ENCODE measurements at places on chromosomes 11 and 22. TPM values are rescaled to one million over a fixed set of nuclear protein-coding genes. Genes with fewer than 3 reads are reported as not detected.

DNA sequence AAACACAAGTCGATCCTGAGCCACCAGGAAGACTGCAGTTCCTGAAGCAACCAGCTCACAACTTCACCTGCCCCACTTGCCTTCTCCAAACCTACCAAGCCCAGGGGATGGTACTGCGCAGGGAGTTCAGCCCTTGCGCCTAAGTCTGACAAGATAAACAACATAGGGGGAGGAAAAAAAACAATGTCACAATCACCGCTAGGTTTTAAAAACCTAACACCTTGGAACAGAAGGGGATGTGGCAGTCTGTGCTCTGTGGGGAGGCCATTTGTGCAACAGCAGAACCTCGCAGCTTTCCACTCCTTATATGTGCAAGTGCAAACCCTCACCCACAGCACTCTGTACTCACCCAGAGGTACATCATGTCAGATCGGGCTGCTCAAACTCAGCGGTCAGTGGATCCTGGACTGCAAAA is 134.2 kb downstream of the RBFOX2 start:
- DNase-seq = no peak

DNA sequence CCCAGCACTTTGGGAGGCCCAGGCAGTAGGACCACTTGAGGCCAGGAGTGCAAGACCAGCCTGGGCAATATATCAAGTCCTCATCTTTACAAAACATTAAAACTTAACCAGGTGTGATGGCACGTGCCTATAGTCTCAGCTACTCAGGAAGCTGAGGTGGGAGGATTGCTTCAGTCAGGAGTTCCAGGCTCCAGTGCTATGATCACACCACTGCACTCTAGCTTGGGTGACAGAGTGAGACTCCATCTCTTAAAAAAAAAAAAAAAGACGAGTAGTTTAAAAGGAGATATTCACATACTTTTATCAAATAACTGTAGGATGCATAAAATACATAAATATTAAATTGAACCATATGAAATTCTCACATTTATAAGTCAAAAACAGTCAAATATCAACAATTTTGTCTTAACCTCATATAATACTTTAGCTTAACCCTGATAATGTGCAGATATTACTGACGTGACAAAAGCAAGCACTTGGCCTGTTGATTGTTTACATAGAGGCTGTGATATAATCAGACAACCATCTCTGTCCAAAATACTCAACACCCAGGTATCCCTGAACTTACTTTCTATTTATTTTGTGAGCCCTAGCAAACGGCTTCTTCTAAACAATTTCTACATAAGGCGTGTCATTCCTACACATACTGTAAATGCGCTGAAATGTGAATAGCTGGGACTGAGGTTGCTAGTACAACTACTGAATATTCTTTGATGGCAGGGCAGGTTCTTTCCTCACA is 57.0 kb downstream of the PRCP start:
- DNase-seq = no peak

- no peak for DNase-seq
These were observed 5.9 kb downstream of the GNG3 start for GRCh38 chr11:62713343-62713742.

- DNase-seq = no peak
These were observed 1.4 kb upstream of the C22orf39 start for GRCh38 chr22:19448739-19449421.

DNA sequence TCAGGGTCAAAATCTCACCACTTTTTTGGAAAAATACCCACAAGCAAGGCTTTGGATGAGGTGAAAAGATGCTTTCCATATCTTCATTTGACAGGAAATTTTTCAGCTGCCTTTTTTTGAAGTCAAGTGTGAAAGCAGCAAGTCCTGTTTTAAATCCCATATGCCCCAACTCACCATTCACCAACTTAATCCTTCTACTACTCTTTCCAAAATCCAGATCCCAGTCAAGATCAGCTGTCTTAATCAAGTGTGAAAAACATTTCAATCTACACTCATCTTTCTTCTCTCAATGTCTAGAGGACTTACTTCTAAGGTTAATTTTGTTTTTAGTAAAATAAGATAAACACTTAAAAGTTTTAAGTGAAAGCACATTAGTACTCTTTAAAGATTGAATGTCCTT is 128.4 kb upstream of the CEP126 start:
- DNase-seq = no peak

- DNase-seq = no peak
These were observed 10.4 kb upstream of the TSKU start for GRCh38 chr11:76772783-76773106.

DNA sequence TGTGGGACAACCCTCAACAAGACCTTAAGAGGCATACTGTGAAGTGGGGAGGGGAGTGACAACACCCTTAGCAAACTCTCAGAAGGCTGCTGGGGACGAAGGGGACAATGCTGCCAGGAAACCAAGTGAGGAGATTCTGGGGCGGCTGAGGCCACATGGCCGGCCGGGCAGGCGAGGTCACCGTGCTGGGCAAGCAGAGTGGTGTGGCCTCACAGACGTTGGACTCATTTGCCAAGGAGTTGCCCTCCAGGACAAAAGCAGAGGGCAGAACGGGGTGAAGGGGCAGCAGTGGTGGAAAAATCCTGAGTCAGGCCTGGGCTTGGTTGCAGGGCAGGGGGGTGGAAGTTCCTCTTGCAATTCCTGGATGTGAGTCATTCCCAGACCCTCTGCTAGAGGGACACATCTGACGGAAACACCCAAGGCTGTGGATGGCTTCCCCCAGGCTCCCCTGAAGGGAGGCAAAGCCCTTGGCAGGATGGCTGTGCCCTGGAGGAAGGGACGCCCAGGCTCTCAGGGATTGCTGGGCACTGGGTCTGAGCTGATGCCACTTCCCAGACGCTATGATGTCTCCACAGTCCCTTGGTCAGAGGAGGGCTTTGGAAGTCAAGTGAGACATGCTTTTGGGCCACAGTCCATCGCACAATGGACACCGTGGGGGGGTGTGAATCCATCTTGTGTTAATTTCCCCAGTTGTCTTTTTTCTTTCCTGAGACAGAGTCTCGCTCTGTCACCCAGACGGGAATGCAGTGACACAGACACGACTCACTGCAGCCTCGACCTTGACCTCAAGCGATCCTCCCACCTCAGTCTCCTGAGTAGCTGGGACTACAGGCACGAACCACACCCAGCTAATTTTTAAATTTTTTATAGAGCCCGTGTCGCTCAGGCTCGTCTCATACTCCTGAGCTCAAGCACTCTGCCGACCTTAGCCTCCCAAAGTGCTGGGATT is 16.2 kb upstream of the SHANK3 start:
- DNase-seq = no peak

DNA sequence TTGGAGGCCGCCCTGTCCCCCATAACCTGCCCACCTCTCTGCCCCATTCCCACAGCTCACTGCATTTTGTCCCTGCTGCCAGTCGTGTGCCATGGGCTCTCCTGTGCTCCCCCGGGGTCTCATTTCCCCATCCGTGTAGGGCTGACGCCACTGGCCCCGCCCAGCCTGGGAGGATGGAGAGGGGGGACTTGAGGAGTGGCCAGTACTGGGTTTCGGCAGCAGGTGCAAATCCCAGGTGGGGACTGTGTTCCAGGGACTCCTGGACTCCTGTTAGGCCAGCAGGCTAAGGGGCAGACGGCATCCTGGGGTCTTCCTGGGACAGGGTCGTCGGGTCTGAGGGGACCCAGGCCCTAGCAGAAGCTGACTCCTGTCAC is 1.2 kb upstream of the MYO7A start:
- no peak for DNase-seq

DNA sequence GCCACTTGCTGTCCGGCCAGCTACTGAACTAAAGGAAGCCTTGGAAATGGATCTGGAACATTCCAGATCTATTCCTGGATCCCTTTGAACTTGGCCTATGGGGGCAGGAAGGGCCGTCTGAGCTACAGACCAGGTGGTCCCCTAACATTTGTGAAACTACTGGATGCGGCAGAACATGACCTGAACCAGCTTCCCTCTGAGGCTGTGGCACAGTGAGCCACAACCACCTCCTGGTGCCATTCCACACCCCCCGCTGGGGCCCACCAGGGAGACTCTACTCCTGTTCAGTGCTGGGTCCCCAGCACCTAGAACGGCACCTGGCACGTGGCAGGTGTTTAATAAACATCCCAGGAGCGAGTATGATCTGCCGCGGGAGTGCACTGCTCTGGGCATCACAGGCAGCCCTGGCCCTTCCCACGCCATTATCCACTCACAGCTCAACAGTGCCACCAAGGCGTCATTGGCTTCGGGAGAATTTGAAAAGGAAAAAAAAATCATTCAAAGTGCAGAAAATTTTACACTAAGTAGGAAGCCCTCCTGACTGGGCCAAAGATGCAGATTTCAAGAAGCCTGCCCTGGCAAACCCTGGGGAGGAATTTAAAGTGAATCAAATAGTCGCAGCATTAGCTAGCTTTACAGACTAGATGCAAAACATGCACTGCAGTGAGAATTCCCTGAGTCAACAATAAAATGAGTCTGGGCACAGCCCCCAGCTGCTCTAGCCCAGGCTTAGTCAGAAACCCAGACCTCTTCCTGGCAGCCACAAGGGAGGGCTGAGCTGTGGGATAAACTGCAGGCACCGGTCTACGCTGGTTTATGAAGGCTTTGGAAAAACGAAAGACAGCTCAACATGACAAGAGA is 14.3 kb upstream of the EFCAB6 start:
- DNase-seq = no peak

GRCh38 chr22:25626624-25626990 is 62.1 kb downstream of the GRK3 start:
- no peak for DNase-seq

GRCh38 chr11:71342951-71343827 is 90.8 kb upstream of the SHANK2 start:
- no peak for DNase-seq

DNA sequence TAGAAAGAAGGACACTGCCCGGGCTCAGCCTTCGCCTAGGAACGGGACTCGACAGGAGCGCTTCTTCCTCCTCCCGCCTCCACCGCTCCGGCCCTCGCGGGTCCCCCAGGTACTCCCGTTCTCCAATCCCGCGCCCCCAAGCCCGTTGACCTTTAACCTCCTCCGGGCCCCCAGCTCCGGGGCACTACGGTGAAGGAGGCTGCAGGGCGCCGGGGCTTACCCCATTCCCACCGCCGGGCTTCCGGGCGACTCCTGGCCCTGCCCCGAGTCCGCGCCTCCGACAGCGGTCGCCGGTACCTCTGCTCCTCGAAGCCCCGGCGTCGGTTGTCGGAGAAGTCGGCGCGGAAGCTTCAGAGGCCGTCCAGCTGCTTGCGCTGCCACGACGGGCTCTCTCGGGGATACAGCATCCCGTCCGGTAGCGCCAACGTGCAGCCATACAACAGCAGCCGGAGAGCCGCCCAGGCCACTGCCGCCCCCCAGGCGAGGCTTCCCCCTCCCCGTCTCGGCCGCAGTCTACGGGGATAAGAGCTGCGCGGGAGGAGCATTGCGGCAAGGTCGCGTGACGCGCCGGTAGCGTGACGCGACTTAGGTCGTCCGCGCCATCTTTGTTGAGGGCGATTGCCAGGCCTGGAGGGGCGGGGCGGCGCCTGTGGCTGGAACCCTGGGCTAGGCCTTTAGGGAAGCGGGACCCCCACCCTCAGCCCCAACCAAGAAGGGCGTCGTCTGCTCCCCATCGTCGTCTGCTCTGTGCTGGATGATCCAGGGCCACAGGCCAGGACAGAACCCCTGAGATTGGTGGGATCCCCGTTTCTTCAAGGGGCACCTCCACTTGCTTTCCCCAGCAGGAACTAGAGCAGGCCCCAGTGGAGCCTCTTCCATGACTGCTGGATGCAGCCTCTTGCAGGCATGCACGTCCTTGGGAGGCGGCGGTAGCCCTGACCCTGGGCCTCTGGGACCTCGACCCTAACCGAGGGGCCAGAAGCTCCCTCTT is 26.3 kb downstream of the RGL4 start:
- peak; percentile 68 for DNase-seq

DNA sequence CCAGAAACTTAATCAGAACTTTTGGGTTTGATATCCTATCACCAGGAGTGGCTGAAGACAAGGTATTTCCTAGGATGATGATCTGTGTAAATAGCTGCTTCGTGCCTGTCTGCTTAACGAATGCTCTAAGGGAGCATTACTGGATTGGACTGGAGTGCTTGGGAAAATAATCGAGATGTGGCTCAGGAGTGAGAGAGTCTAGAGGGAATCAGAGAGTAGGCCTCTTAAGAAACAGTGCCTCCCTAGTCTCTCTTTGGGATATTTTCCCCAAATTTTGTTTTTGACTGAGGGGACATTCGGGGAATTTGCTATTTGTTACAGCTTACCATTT is 2.5 kb downstream of the MAML2 start:
- no peak for DNase-seq

DNA sequence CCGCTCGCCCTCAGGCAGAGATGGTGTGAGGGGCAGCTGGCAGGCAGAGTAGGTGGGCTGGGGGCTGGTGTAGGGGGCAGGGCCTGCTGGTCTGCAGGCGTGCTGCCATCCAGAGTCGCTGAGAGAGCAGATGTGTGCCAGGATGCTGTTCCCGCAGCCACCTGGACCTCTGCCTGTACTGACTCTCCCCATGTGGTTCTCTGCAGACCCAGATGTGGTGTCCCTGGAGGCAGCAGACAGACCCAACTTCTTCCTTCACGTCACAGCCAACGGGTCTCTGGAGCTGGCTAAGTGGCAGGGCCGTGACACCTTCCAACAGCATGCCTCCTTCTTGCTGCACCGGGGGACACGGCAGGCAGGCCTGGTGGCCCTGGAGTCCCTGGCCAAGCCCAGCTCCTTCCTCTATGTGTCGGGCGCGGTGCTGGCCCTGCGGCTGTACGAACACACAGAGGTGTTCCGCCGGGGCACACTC is 58.6 kb downstream of the OTOG start:
- DNase-seq = no peak

- DNase-seq = no peak
These were observed 1.2 kb downstream of the ILK start for GRCh38 chr11:6604790-6605189.

DNA sequence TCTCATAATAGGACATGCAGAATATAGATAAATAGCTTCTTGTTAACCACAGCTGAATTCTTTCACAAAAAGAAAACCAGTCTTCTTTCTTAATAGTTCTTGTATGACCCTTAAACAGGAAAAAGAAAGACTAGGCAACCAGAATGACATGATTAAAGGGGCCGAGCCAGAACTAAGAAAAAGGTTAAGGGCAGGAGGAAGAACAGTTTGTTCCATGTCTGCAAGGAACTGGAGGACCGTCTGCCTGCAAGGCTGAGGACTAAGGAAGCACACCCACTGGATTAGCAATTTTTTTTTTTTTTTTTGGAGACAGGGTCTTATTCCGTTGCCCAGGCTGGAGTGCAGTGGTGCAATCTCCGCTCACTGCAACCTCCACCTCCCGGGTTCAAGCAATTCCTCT is 26.0 kb upstream of the TMPRSS5 start:
- no peak for DNase-seq

DNA sequence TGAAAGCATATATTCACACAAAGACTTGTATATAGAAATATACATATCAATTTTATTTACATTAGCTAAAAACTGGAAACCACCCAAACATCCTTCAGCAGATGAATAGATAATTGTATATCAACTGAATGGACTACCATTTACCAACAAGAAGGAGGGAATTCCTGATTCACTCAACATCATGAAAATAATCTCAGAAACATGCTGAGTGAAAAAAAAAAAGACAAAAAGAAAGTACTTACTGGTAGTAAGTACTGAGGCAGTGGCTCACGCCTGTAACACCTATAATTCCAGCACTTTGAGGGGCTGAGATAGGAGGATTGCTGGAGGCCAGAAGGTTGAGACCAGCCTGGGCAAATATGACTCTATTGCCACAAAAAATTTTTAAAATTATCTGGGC is 7.4 kb upstream of the IPO7 start:
- no peak for DNase-seq

C11orf97 gene
- not detected for total RNA-seq

CCDC87 gene
- 0.10 TPM for total RNA-seq

MB gene
- 21.4 TPM for total RNA-seq

TCIRG1 gene
- total RNA-seq = 22.5 TPM

All from skin of body (tissue), 3 donors.